ENCODE measurements at places on chromosomes 4 and X.

- no peak for DNase-seq
These were observed 64.1 kb downstream of the ANTXR2 start for GRCh38 chr4:80008971-80009370.

DNA sequence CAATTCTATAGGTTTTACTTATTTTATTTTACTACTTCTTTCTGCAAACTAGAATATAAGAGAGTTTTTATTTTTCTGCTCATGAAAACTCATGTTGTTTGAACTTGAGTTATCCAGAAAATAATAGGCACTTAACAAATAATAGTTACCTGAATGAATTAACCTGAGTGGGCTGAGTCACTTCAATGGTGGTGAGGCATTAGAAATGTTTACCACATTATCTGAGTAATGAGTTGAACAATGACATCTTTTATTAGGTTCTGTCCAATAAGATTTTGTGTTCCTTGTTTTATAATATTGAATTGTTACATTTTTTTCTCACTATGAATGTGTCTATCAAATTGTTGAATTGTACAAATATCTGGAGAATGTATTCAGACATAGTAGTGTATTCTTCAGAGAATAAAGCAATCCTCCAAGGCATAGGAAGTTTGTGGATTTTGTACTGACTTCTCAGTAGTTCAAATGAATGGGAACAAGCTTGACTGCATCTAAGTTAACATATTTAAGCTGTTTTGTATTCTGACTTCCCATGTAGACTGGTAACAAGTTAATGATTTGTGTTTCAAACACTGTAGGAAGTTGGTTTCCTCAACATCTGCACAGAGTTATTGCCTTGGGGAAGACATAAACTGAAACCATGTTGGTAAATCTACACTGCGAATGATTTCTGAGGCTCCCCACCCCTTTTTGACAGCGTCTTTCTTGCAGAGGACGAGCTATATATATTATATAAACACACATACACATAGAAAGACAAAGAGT is 1808.9 kb upstream of the TENM3 start:
- no peak for DNase-seq

GRCh38 chrX:16431266-16431665 is 218.7 kb upstream of the S100G start:
- DNase-seq, result no peak

- DNase-seq, result no peak
These were observed 88.4 kb downstream of the WDFY3 start for GRCh38 chr4:84878090-84878489.

- DNase-seq, result no peak
These were observed 11.6 kb downstream of the PGRMC1 start for GRCh38 chrX:119247702-119248101.

GRCh38 chr4:3874028-3874415 is 107.8 kb downstream of the ADRA2C start:
- no peak for DNase-seq

DNA sequence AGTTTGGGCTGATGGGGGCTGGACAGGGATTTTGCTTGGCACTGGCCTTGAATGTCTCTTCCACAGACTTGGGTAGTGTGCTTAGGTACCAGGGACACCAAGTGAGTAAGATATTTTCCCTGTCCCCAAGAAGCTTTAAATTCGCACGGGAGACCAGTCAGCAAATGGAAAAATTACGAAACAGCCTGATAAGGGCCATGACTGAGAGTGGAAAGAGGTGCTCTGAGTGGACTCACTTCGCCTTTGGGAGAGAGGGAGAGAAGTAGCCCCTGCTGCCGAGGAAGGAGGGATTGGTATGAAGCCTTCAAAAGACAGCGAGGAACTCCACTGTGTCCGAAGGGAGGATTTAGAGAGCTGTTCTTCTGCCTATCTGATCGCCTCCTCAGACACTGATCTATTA is 2.6 kb downstream of the LSM6 start:
- no peak for DNase-seq

GRCh38 chr4:184587221-184587620 is 62.0 kb downstream of the CASP3 start:
- no peak for DNase-seq

GRCh38 chr4:128606173-128606572 is 203.3 kb upstream of the JADE1 start:
- no peak for DNase-seq

DNA sequence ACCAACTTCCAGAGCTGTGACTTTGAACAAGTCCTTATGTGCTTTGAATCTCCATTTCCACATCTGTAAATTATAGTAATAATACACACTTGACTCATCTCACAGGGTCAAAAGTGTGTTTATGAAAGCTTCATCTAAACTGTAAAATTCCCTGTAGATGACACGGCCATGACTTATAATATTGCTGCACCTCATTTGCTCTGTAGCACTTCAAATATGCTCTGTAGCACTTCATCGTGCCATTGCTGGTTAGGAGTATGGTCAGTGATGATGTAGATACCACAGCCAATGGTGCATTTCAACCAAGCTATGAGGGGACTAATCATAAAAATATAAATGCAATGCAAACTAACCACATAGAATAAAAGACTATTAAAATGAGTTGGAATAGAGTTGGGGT is 318.6 kb downstream of the ANK2 start:
- DNase-seq, result no peak
